ENCODE measurements at places on chromosomes 11 and 22.

DNA sequence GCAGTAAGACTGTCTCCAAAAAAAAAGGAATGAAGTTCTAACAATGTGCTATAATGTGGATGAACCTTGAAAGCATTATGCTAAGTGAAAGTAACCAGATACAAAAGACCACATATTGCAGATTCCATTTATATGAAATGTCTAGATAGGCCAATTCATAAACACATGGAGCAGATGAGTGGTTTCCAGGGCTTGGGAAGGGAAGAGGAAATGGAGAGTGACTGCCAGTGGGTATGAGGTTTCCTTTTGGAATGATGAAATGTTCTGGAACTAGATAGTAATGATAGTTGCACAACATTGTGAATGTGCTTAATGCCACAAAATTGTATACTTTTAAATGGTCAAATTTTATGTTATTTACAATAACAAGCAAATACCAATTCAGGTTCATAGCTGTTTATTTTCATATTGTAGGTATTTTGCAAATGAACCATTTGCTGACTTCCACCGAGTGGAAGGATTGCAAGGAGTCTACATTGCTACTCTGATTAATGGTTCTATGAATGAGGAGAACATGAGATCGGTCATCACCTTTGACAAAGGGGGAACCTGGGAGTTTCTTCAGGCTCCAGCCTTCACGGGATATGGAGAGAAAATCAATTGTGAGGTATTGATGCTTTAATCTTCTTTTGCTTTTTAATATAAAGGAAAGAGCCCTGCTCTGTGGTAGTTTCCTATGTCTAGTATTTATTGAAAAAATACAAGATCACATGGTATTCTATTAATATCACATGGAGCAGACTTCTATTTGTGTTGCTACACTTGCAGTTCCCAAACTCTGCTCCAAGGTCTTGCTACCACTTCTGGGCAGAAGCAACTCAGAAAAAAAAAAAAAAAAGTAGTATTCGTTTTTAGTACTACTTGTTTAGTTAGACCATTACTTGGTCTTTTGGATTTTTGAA, 67.7 kb upstream of the SORL1-AS1 start:
- DNase-seq: peak; percentile 16

DNA sequence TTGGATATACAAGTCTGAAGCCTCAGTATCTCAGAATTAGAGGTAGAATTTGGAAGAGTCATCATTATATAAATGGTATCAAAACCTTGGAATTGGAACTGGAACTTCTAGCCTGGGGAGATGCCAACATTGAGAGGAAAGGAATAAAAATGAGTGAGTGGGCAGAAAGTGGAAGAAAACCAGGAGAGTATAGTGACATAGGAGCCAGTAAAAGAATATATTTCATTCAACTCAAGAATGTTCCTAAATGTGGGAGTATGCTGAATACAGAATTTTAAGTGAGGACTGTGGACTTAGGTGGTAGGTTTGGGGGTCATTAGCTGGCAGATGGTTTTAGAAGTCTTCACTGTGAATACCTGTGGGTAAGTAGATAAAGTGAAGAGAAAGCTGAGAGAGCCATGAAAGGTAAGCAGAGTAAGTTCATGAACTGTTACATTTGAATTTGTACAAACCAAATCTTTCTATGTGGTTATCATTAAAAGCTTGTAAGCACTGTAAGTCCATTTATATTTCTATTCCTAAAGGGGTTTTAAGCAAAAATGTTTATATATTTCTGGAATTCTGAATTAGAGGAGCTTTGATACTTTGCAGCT, 60.2 kb downstream of the PDHX start:
- DNase-seq: no peak

DNA sequence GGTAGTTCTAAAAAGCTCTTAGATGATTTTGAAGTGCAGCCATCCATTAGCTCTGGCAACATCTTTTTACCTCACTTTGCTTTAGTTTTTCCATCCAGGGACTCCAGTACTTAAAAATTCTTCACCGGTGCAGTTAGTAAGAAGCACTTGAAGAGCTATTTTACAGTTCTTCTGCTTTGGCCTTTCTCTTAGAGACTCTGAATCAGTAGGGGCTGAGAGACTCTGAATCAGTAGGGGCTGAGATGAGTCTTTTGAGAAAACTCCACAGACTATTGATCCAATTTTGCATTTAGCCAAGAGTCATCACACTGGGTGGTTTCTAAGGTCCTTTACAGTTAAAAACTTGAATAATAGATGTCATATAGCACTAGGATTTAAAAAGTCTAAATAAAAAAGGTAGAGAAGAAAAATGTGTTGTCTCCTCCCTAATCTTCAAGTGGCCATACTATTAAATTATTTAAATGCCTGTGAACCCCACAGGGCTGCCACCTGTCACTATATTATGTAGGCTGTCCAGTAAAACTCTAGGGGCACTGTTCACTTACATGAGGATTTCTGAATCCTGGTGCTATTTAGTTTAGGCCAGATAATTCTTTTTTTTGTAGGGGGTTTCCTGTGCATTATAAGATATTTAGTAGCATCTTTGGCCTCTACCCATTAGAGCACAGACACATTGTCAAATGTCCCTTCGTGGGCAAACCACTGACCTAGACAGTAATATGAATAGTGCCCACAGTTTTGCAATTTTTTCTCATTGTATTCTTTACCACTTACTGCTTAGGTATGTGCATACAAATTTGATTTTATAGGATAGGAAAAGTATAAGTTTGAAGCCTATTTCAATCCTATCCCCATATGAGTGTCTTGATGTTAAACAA, 26.3 kb upstream of the HIKESHI start:
- DNase-seq: no peak

- DNase-seq: peak; percentile 33
These were observed 14.3 kb downstream of the NRIP3 start for GRCh38 chr11:8989453-8989852.

GRCh38 chr11:109040303-109040702, 375.4 kb downstream of the DDX10 start:
- no peak for DNase-seq

DNA sequence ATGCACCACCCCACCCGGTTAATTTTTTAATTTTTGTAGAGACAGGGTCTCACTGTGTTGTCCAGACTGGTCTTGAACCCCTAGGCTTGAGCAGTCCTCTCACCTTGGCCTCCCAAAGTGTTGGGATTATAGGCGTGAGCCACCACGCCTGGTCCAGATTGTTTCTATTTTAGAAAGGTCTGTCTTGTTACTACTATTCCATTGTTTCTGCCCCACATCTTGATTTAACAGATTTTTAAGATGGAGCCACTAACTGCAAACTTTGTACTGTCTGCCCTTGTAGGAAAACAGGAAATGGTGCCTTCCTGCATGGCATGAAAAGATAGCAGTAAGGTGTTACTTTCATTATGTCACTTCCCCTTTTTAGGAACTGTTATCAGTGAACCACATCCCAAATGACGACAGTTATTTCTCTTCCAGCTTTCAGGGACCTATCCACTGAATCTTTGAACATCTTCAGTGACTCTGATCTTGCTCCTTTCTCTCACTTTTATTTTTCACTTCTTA, 23.2 kb downstream of the TAF1D start:
- DNase-seq: no peak

All from astrocyte of the spinal cord (primary cell).